ENCODE measurements at places on chromosomes 7 and 10.

- no peak for DNase-seq
These were observed 18.8 kb upstream of the SMNDC1 start for GRCh38 chr10:110323503-110323902.

DNA sequence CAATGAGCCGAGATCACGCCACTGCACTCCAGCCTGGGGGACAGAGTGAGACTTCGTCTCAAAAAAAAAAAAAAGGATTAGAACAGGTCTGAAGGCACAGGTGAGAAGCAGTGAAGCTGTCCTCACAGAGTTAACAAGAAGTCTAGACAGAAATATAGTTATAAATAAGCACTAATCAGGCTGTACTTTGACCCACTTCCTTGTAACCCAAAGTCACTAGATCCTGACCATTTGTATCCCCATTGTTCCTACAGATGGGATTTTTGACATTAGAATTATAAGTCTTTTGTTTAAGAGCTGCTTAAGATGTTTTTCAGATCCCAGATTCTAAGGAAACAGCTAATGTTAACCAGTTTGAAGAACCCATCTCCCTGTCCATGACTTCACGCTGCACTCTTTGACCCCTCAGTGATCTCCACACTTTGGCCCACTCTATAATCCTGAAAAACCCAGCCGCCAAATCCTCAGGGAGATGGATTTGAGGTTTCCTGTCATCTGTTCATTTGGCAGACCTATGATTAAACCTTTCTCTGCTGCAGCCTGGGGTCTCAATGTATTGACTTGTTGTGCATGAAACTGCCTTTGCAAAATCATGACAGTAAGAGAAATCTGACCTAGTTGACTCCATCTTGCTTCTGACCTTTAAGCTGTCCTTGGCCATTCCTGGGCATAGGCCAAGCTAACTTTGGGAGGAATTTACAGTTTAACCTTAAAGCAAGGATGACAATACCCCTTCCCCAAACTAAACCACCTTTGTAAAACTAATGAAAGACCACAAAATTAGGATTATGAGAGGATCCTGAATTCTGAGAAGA is 11.4 kb downstream of the SSMEM1 start:
- no peak for DNase-seq

DNA sequence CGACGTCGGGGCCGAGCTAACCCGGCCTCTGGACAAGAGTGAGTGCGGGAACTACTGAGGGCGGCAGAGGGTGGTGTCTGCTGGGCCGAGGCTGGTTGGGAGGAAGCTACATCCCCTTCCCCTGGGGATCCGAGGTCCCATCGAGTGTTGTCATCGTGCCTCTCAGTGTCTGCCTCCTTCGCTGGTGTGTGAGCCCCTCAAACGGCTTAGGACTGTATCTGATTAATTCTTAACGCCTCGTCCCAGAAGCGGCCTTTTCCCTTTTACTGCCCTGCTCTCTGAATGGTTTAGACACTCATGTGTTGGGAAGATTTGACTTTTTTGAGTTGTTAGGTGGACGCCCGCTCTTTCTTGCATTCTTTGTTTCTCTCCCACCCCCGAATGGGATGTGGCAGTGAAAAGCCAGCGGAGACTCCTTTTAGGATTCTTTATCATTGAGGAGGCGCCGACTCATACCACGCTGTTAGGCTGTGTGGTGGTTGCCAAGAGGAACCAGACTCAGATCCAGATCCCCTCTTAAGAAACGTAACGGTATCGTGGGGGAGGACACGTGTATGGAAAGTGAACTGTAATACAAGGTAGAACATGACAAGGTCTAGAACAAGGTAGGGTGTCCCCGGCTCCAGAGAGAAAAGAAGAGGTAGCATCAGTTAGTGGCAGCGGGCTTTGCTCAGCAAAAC is 631 bp downstream of the SUPV3L1 start:
- DNase-seq, result no peak

DNA sequence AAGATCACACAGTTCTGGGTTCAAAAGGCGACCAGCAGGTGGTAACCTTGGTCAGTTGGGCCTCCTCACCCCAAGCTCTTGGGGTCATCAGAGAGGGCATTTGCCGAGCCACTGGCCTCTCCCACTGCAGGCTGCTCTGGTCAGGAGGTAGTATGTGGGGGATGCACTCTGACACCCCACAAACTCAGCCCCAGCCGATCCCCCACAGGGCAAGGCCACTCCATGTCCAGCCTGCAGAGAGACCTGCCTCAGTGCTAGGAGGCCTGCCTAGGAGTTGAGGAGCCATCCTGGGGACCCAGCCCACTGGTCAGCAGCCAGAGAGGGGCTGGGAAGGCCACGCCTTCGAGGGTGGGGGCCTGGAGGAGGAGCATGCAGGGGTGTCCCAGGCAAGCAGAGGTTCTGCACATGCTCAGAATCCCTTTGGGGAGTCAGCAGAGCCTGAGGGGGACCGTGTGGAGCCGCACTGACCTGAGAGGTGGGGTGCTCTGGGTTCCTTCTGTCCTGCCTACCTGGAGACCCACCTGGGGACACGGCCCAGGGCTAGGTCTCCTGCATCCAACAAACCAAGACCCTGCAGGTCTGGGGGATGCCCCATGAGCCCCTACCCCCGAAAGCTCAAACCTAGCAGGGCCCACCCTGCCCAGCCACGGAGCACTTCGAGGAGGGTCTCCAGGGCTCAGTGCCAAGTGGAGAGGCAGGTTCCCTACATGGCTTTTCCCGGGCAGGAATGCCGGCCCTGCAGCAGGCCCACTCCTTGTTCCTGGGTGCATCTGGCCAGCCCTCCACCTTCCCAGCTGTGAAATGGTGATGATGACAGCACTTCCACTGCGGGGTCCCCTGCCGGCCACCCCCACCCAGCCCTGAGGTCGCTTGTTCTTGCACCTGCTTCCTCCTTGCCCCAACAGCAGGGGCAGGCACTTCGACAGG is 58.5 kb downstream of the RASGEF1A start:
- no peak for DNase-seq

GRCh38 chr10:11865561-11865960 is 42.4 kb downstream of the PROSER2 start:
- DNase-seq, result no peak

DNA sequence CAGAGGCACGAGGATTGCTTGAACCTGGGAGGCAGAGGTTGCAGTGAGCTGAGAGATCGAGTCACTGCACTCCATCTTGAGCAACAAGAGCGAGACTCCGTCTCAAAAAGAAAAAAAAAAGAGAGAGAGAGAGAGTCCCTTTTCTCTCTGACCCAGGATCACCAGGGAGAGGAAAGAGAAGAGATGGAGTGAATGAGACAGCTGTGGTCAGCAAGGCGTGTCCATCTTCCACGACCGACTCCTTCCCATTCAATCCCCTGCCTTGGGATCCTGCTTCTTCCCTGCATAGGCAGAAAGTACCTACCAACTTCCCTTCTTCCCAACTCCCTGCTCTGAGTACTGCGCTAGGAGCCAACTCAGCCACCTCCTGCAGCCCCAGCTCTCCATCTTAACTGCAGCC is 5.2 kb upstream of the ZAN start:
- no peak for DNase-seq
